DMS79 treated with DMSO at 0.1 percent for 48 hours (cell line): ENCODE measurements at places on chromosomes 2 and 18.

DNA sequence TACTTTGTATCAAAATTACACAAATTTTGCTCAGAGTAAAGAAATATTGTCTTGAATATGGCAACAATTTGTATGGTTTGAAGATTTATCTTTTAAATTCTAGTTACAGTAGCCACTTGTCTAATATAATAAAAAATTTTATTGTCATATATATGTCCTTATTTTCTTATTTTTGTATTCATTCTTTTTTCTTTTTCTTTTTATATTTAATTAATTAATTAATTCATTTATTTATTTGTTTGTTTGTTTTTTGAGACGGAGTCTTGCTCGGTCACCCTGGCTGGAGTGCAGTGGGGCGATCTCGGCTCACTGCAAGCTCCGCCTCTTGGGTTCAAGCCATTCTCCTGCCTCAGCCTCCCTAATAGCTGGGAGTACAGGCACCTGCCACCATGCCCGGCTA, 3.7 kb upstream of the CDH19 start:
- no peak for DNase-seq

DNA sequence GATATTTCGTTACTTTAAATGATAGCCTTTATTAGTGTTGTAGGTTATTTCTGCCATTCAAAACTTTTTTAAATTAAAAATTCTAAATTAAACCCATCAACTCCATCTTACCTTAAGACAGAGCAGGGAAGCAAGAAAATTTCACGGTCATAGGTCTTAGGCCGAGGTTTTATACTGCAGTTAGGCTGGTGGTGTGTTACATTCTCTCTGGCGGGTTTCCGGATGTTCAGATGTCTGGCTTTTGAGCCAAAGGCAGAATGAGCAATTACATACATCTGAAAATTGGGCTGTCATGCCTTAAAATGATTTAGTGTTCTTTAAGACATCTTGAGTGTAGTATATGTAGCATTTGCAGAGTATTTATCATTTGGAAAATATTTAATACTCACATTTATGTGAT, 27.9 kb downstream of the GLS start:
- DNase-seq: no peak

GRCh38 chr2:101961338-101962191, 30.2 kb upstream of the IL1R2 start:
- no peak for DNase-seq

DNA sequence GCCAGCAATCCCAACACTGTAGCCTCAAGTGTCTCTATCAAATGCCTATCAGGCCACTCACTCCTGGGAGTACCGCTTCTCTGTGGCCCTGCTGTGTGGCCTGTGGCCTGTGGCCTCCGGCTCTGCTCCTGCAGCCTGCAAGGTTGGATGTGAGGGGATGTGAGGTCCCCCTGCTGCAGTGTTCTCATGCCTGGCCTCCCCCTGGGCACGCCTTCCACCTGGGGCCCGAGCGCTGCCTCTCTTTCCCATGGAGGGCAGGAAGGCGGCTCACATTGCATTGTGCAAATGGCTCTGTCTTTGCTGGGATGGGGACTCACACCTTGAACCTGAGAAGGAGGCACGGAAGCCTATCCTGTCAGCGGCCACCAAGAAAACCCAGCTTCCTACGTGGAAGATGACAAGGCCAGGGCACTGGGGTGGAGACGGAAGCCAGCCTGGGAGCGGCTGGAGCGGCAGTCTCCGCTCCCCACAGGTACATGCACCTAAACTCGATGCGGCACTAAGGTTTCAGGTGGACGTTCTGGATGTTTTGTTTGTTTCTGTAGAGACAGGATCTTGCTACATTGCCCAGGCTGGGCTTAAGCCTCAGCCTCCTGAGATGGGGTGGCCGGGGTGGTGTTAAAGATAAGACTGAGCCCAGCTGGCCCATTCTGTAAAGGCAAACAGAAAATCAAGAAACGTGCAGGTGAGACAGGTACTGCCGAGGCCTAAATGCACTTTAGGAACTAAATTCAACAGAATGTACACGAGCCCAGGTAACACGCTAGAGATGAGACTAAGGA, 140.1 kb downstream of the HDAC4 start:
- DNase-seq: no peak

GRCh38 chr2:188320861-188321260, 29.2 kb downstream of the GULP1 start:
- DNase-seq: no peak

DNA sequence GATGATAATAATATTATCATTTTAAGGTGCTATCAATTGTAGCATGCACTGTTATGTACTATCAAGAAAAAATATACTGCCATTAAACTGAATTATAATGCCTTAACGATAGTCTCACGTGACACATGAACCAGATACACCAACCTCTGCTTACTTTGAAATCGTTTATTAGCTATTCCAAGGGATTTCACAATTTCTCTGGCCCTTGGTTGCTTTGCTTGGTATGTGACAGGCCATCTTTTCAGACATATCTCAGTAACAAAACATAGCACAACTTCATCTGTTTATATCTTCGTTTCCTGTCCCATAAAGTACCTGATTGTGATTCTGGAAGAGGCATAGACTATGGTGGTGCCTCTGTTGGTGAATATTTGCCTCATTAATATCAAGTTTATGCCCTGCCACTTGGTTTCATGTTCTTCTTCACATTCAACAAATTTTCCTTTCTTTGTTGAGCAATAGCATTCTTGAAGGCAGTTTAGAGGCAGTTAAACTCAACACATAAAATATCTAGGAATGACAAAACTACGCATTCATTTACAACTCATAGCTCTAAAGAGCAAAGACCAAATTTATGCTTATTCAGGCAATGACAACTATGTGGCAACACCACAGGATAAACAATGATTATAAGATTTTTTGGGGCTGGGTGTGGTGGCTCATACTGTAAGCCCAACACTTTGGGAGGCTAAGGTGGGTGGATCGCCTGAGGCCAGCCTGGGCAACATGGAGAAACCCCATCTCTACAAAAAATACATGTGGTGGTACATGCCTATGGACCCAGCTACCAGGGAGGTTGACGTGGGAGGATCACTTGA, 84.3 kb downstream of the MCFD2 start:
- DNase-seq: no peak

DNA sequence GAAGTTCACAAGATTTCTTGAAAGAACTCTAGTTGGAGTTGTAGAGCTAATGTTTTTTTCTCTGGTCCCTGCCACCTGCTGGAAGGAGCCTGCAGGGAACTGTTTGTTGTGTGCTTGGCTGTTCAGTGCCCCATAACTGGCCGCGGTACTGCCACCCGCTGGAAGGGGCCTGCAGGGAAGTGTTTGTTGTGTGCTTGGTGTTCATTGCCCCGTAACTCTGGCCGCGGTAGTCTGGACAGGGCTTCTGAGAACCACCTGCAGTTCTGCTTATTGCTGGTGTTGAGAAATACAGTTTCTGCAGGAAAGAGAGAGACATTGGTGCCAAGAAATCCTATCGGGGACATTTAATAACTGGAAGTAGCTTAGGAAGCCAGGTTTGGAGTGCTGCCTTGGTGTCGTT, 58.1 kb downstream of the AGAP1 start:
- peak; percentile 66 for DNase-seq

GRCh38 chr2:69214898-69215297, 172.1 kb downstream of the GFPT1 start:
- no peak for DNase-seq

GRCh38 chr2:99106913-99107312, 34.6 kb upstream of the C2orf15 start:
- DNase-seq: no peak

GRCh38 chr2:173075056-173075780, 428 bp upstream of the MAP3K20 start:
- peak; percentile 91 for DNase-seq

GRCh38 chr2:220034426-220035130, 407.1 kb downstream of the SLC4A3 start:
- no peak for DNase-seq

GRCh38 chr2:202636213-202636513, 1.4 kb downstream of the FAM117B start:
- DNase-seq: no peak

- no peak for DNase-seq
These were observed 286.5 kb downstream of the LPIN1 start for GRCh38 chr2:12032975-12033374.

- no peak for DNase-seq
These were observed 101.2 kb downstream of the MCFD2 start for GRCh38 chr2:46814160-46814961.

DNA sequence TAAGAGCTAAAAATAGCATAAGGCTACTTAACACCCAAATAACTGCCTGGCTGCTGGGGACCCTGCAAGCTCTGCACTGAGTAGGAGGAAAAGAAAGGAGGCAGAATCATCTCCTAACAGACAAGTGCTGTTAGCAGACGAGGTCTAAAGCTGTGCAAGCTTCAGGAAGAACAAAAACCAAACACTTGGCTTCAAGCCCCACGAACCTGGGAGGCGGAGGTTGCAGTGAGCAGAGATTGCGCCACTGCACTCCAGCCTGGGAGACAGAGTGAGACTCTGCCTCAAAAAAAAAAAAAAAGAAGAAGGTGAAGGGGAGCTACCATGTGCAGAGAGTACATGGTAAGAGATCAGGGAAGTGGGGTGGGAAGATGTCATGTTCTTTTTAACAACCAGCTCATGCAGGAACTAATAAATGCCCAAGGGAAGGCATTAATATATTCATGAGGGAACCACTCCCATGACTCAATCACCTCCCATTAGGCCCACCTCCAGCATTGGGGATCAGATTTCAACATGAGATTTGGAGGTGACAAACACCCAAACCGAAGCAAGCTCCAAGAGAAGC, 28.8 kb upstream of the INO80C start:
- DNase-seq: no peak

DNA sequence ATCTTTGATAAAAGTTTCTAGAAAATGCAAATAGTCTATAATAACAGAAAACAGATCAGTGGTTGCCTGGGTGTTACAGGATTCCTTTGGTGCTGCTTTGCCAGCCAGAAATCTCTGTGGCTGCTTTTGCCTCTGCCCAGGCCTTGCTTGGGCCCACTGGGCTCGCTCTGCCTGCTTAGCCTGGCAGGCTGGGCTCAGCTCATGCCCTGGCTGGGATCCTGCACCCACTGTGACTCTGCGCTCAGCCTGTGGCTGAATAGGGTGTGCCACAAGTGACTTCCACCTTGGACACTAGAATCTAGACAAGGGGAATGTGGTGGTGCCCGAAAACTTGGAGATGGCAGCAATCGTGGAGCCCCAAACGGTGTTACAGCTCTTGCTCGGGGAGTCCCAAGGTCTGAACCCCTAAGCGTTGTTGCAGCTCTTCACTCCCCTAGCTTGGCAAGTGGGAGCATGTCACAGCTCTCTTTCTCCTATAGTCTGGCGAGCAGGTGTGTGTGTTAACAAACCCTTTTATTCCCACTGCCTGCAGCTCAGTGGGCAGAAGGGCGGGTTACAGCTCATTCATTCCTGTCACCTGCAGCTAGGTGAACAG, 50.9 kb downstream of the FBXO48 start:
- no peak for DNase-seq

- DNase-seq: no peak
These were observed 46.6 kb downstream of the SPATS2L start for GRCh38 chr2:200353120-200353519.

GRCh38 chr2:214775971-214776370, 33.5 kb downstream of the BARD1 start:
- no peak for DNase-seq

DNA sequence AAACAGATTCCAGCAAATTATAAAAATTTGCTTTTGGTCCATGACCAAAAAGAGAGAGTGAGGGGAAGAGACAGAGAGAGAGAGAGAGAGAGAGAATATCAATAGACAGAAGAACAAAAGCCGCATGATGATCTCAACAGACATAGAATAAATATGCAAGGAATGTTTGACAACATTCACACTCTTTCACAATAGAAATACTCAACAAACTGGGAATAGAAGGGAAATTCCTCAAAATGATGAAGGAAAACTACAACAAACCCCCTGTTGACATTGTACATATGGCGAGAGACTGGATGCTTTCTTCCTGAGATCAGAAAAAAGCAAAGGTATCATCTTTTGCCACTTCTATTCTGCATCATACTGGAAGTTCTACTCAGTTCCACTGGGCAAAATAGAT, 309.7 kb downstream of the RAD51AP2 start:
- no peak for DNase-seq

DNA sequence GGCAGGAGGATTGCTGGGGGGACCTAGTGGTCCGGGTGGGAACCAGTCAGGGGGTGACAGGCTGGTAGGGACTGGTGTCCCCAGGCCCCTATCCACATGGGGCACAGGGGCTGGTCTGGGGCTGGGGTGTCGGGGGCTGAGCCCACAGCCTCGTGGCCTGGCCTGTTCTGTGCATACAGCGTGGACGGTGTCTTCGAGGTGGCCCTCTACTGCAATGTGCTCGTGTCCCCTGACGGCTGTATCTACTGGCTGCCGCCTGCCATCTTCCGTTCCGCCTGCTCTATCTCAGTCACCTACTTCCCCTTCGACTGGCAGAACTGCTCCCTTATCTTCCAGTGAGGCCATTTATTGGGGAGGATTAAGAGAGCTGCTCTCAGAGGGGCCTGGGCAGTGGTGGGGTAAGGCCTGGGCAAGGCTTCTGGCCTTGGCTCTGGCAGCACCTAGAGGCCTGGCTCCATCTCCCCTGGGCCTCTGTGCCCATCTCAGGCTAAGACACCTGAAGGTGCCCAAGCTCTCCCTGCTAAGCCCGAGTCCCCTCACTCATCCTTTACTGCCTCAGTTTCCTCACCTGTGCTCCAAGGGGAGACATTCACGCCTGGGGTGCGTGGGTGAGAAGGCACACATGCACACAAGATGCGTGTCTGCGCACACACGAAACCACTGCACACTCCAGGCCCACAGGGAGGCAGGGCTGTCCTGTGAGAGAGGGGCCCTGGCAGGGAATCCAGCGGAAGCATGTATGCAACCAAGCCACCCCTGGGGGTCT, 1.9 kb downstream of the CHRNG start:
- DNase-seq: no peak

DNA sequence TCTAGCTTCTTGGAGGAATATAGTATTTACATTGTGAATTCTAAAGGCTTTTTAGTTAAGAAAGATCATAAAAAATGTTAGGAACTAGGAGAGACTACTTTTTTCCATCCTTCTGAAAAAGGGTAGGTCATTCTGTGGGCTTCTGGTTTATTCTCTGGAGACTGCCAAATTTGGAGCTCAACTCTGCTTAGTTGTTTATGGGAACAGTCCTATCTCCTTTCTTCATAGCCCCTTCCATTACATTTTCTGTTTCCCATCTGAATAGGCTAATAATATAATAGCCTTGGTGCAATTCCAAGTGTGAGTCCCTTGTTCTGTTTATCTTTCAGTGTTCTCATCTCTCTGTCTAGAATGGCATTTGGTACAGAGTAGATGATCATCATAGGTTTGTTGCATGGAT, 15.6 kb downstream of the LAMA3 start:
- DNase-seq: no peak

- no peak for DNase-seq
These were observed 118.9 kb downstream of the SPOPL start for GRCh38 chr2:138620431-138620830.

DNA sequence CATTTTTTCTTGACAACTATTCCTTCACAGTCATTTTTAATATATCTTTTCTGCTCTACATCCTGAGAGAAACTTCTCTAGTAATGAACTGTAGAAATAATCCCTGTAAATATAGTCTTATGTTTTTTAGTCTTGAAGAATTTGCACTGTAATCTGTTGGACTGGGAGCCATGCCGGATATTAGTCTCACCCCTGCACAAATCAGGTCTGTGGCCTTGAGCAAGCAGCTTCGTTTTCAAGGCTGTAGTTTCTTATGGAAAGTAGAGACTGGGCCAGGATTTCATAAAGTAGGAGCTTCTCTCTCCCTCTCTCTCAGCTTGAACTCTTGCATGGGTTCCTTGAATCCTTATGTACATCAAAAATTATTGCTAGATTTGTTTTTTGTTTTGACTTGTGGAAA, 8.7 kb downstream of the FARP2 start:
- DNase-seq: no peak

- DNase-seq: no peak
These were observed 274.6 kb downstream of the ETAA1 start for GRCh38 chr2:67671464-67672450.
